ENCODE measurements at places on chromosomes 6 and 20.

DNA sequence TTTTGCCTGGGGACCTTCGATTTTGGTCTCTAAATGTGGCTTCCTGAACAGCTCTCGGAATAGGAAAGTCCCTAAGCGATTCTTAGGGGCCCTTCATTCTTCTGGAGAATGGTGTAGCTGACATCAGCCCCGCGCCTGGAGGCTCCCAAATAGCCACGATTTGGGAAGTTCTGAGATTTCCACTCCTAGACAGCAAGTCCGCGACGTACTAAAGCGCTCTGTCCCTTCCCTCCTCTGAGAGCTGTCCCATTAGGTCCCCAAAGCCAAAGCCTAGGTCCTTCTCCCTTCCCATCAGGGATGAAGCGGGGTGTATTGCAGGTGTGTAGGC lies 756 bp downstream of the MOXD1 start:
- no peak for DNase-seq

- DNase-seq = no peak
Measured at GRCh38 chr20:46347841-46348803, 39.8 kb upstream of the CDH22 start.

DNA sequence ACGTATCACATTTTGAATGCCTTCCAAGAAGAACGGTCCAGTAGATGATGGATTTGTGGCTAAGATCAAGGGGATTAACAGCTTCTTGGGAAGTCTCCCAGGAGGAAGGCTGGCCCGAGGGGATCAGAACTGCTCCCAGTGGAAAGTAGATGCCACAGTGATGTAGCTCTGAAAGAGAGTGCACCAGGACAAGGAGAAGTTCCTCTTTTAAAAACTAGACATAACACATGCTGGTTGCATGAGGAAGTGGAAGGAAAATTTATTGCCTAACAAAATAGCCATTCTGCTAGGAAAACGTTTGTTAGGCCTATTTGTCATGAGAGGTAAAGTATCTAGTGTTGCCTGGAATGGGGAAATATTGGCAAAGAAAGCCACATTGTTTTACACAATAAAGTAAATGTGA lies 87.8 kb downstream of the CDH26 start:
- no peak for DNase-seq

DNA sequence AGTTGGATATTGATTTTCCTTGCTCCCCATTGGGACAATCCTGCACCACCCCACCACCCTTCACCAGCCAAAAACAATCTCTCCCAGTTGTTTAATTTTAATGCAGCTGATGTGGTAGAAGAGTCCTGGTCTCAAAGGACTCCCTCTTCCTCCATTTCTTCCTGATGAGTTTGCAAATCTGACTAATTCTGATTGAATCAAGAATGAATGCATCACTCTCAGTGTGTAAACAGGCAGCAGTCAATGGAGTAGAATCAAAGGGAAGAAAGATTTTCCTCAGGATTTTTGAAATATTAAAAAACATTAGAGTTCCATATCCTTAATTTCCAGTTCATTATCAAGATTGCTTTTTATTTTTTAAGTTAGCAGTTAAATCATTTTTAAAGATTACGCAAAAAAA lies 54.0 kb downstream of the PLG start:
- DNase-seq = no peak

DNA sequence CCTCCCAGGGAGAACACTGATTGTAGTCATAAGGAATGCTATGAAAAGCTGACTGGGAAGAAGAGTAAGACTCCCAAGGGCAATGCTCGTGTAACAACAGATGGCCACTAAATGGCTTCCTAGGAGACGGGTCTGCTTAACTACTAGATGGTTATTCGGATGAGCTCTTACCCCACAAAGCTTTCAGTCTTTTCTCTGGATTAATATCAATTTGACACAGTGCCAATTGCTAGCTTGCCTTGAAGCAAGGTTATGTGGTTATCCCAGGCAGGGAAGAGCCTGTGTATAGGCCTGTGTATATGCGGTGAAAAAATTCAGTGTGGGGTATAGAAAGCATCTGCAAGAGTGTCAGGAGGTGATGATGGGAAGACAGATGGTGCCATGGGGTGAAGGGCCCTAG lies 86.4 kb upstream of the NOX3 start:
- DNase-seq = no peak

- peak; percentile 71 for DNase-seq
Measured at GRCh38 chr6:106629103-106629858, at the start of the genes QRSL1 and RTN4IP1. TSS of gene QRSL1 (plus strand) at chr6:106629578. CDS start at chr6:106629682, 104 bp downstream. TSS of gene RTN4IP1 (minus strand) at chr6:106629498. CDS start at chr6:106629021, 477 bp downstream.

GRCh38 chr6:7150381-7151064 lies 42.8 kb downstream of the RREB1 start:
- no peak for DNase-seq
